Activated T-helper 2 cell treated with anti-CD3 and anti-CD28 coated beads, Interferon-gamma antibody, Interleukin-2, Interleukin-4, amounts not matched to agents 10 μg/mL and 5 μg/mL and 100 μg/mL, durations not matched to agents 14 hours and 24 hours and 36 hours (primary cell): ENCODE measurements at places on chromosomes 6 and 20. TPM values are rescaled to one million over a fixed set of nuclear protein-coding genes. Genes with fewer than 3 reads are reported as not detected.

Gene BHLHE23
- not detected in 2 replicates for total RNA-seq

Gene CLPSL1
- total RNA-seq: not detected in 2 replicates

DNA sequence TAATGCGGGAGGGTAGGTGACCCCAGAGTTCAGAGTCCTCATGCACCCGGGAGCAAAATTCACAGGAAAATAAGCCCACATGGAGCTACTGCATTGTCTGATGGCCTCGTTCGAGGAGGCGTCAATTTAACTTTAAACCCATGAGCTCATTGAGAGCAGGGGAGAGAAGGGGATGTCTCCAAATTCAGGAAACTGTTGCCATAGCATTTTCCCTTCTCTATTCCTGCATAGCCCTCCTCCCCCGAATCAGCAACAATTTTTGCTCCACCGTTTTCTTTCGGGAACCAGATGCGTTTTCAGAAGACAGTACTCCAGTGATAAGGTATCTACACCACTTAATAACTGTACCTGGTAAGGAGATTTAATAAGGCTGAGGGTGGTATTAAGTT, 324 bp upstream of the LAMP5 start:
- H3K36me3 ChIP-seq: no peaks in the 10 kb centered on the region
- H3K27me3 ChIP-seq: peaks cover 64% of the 10 kb centered on the region
- DNase-seq: no peak
- H3K4me3 ChIP-seq: no peak overlapping the region
- H3K4me1 ChIP-seq: no peaks in the 10 kb centered on the region

DNA sequence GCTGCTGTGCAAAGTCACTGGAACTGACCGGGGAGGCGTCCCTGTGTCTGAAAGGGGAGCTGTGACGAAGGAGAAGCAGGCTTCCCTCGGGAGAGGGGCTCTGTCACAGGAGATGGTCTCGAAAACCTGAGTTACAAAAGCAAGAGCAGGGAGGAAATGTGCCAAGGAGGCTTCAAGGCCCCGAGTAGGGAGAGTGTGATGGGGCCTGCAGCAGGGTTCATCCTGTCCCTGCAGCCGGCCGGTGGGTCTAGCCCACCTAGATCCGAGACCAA, 16.7 kb downstream of the DYNLT1 start:
- H3K4me1 ChIP-seq: peaks cover 20% of the 10 kb centered on the region
- no peaks in the 10 kb centered on the region for H3K27me3 ChIP-seq
- H3K4me3 ChIP-seq: no peak overlapping the region

Gene POM121L2
- not detected in 2 replicates for total RNA-seq

Gene PRSS16
- 0.55 and 0.57 TPM in 2 replicates for total RNA-seq

DNA sequence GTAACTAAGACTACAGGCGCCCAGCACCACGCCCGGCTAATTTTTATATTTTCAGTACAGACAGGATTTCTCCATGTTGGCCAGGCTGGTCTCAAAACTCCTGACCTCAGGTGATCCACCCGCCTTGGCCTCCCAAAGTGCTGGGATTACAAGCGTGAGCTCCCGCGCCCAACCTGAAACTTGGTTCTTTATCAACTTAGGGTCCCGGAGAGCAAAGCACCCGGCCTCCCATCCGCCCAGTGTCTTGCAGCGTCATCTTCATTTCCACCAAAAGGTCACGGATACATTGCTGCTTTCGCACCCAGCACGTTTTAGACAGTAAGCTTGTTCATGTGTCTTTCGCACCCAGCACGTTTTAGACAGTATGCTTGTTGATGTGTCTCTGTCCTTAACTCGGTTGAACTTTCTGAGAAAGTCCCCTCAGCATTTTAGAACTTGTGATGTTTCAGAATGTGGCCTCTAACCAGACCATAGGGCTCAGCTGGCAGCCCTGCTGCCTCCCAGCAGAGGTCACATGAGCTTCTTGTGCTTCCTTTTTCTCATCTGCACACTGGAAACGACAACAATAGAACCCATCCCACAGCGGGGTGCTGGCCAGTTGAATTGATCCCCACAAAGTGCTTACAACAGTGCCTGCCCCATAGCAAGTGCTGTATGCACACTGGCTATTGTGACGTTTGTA, 48.8 kb downstream of the PRR18 start:
- H3K36me3 ChIP-seq: no peaks in the 10 kb centered on the region
- H3K27ac ChIP-seq: no peak overlapping the region
- peaks cover 13% of the 10 kb centered on the region for H3K27me3 ChIP-seq
- H3K4me3 ChIP-seq: no peak overlapping the region

DNA sequence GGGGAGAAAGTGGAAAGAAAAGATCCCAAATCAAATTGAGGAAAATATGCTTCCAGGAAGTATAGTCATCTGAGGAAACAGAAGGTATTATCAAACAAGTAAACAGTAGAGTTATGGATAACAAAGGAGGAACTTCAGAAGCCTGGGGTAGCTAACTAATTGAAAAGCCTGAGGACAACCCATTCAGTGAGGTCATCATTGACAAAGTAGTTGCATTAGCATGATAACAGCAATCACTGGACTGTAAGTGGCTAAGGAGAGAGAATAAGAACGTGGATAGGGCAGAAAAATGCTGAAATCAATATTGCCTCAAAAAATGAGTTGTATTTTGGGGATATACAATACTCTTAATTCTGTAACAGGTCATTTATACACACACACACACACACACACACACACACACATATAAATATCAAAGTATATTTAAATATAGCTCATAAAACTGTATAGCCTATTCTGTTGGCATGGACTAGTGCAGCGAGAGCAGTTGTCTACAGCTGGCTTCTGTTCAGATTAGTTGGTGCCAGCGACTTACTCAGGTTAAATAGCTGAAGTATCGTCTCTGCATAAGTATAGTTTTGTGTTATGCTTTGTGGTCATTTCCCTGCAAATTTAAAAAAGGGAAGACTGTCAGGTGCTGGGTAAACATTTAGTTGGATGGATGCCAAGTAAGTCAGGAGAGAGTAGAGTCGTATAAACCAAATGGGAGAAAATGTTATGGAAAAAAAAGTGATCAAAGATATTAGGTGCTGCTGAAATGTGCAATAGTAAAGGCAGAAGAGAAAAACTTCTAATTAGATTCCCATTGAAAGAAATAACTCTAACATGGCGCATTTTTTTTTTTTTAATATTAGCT, 33.8 kb upstream of the CTAGE9 start:
- DNase-seq: no peak
- H3K4me1 ChIP-seq: no peaks in the 10 kb centered on the region
- H3K36me3 ChIP-seq: peaks cover 9% of the 10 kb centered on the region
- H3K27me3 ChIP-seq: no peaks in the 10 kb centered on the region
- no peak overlapping the region for H3K27ac ChIP-seq
- no peak overlapping the region for H3K4me3 ChIP-seq

DNA sequence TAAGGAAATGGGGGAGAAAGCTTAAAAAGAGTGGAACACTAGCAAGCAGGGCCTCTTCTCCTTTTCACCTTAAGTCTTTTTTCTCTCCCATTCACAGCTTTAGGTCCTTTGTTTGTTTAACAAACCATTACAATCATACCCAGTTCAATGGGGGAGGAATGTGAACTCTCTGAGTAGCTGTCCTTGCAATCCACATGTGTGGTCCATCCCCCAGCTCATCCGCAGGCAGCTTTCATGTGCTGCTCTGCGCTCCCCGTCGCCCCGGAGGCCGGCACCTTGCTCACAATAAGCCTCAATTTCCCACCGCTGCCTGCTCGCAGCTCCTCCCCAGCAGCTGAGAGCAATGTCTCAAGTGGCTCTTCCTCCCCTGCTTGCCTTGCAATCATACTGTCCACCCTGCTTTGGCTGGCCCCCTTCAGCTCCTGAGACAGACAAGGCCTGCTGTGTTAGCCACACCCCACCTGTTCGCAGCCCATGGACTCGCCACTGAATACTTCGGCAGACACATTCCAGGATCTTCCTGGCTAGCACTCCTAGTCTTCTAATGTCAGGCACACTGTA, 49.1 kb downstream of the PLAGL1 start:
- no peaks in the 10 kb centered on the region for H3K4me1 ChIP-seq
- H3K27me3 ChIP-seq: no peaks in the 10 kb centered on the region
- H3K4me3 ChIP-seq: no peak overlapping the region
- H3K27ac ChIP-seq: no peak overlapping the region
- no peaks in the 10 kb centered on the region for H3K36me3 ChIP-seq
- no peak for DNase-seq

- H3K4me1 ChIP-seq: no peaks in the 10 kb centered on the region
- no peak for DNase-seq
- H3K36me3 ChIP-seq: peaks cover 33% of the 10 kb centered on the region
- no peaks in the 10 kb centered on the region for H3K27me3 ChIP-seq
- H3K27ac ChIP-seq: no peak overlapping the region
- H3K4me3 ChIP-seq: no peak overlapping the region
Measured at GRCh38 chr6:152206072-152206818, 398.8 kb downstream of the ESR1 start.

Gene SLA2
- total RNA-seq: 54.9 and 56.5 TPM in 2 replicates

Gene RIPPLY2
- not detected in 2 replicates for total RNA-seq

Gene SGK2
- total RNA-seq: 0.25 and 0.32 TPM in 2 replicates

DNA sequence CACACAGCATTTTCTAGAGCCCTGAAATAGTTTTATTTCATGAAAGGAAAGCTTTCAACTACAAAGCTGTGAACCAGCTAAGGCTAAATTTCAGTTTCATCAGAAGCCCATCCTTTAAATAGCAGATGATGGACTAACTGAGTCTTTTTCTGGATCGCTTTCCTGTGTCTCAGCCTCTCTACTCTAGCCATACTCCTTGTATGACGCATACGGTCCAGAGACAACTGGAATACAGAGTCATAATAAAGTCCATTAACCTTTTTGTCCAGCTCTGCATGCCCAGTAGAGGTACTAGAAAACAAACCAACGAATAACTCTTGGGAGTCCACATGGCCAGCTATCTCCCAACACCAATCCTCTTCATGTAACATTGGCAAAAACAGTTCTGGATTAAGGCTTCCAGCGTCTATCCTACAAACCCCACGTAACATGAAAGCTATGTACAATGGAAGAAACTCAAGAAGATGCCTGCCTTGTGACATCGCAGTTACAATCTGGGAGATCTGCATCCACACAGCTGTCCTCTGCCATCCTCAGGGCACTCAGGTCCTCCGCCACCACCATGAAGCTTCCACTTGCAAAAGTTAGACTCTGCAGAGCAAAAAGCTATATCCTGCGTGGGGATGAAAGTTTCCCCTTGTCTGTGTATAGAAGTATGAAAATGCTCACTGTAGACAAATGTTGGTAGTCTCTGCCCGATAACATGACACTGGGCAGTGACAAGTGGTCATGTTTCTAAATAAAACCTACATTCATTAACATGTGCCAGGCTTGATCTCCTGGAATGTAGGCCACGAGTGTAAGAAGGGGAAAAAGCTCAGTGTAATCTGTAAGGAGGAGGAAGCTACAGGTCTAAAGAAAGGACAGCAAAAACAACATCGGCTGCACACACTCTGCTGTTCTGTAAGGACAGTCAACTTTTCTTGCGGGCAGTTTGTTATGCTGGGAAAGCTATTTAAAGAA, 360.4 kb downstream of the ESR1 start:
- H3K27me3 ChIP-seq: no peaks in the 10 kb centered on the region
- peaks cover 24% of the 10 kb centered on the region for H3K4me1 ChIP-seq
- no peak overlapping the region for H3K4me3 ChIP-seq
- DNase-seq: no peak

DNA sequence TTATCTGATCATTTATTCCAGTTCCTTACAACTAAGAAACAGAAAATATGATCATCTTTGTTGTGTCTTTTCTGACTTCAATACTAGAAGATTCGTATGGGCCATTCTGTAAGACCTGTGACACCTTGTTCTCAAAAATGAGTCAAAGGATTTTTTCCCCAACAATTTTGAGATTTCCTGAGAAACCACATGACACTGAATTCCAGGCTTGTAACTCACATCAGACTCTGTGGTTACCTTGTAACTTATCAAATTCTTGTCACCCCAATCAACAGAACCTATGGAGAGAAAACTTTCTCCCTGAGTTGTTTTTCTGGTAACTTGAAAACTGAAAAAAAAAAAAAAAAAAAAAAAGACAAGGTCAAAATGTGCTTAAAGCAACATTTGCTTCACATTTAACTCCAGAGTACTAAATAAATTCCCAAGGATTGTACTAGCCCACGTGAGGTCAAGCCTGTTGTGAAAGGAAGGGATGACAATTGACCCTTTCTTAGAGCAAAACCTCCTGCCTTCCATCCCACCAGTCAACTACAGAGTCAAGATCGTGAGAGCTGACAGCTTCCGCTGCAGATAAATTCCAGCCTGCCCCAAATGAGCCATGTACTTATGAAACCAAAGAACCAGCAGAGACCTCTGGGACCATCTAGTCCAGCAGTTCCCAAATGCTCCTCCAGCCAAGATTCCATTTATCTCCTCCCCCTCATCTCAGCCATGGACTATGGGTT, 140.3 kb downstream of the TBX18 start:
- H3K4me1 ChIP-seq: no peaks in the 10 kb centered on the region
- H3K4me3 ChIP-seq: no peak overlapping the region
- no peaks in the 10 kb centered on the region for H3K36me3 ChIP-seq

Gene FKBP1C
- 3.0 and 3.5 TPM in 2 replicates for total RNA-seq

DNA sequence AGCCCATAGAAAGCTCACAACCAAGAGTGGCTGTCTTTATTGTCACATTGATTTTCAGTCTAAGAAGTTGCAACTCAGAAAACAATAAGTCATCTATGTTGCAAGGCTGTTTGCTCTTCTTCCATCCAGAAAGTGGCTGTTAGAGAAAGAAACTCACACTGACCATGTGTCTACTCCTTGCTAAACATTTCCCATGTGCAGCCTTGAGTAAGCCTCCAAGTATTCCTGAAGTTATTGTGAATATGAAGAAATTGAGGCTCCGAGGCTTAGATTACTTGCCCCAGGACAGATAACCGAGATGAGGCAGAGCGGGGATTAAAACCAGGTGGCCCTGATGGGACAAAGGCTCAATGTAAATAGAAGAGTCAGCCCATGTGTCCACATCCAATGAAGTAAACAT, 105.0 kb downstream of the SPTLC3 start:
- H3K27ac ChIP-seq: no peak overlapping the region
- no peaks in the 10 kb centered on the region for H3K4me1 ChIP-seq
- H3K4me3 ChIP-seq: no peak overlapping the region
- no peaks in the 10 kb centered on the region for H3K36me3 ChIP-seq
- no peaks in the 10 kb centered on the region for H3K27me3 ChIP-seq

- no peak overlapping the region for H3K27ac ChIP-seq
- peaks cover 59% of the 10 kb centered on the region for H3K36me3 ChIP-seq
- DNase-seq: no peak
- H3K27me3 ChIP-seq: no peaks in the 10 kb centered on the region
- peaks cover 4% of the 10 kb centered on the region for H3K4me1 ChIP-seq
Measured at GRCh38 chr6:7224731-7225130, 88.3 kb downstream of the SSR1 start.

DNA sequence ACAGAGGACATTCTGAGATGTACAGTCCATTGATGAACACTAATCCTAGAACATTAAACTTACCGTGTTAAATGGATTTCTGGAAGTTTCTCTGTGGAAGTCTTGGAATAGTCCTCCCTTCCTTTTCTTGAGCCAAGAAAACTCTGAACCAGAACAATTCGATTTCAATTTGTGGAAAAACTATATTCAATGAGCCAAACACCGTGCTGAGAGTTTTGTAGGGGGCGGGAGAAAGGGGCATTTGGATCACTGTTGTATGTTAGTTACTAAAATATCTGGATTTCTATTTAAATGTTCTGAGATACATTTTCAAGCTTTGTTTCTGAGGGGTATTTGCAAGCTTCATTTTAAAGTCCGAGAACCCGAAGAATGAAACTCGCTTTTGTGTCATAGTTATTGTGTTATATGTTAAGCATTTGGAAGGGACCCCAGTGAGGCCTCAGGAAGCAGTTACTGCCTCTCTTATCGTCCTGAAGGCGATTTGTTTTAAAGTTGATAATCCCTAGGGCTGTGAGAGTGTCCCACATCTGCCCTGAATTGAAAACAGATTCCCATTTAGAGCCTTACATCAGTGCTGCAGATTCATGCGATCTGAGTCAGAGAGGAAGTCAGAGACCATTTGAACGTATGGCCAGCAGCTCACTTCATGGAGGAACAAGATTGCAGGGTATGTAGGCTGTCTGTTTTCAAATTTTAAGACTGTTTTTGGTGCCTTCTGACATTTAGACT, 70.8 kb upstream of the SASH1 start:
- H3K27me3 ChIP-seq: no peaks in the 10 kb centered on the region
- H3K36me3 ChIP-seq: no peaks in the 10 kb centered on the region
- H3K4me1 ChIP-seq: no peaks in the 10 kb centered on the region
- H3K4me3 ChIP-seq: no peak overlapping the region

Gene TFAP2D
- total RNA-seq: not detected in 2 replicates
